ENCODE measurements at places on chromosomes 1 and 21. TPM values are rescaled to one million over a fixed set of nuclear protein-coding genes. Genes with fewer than 3 reads are reported as not detected.

DNA sequence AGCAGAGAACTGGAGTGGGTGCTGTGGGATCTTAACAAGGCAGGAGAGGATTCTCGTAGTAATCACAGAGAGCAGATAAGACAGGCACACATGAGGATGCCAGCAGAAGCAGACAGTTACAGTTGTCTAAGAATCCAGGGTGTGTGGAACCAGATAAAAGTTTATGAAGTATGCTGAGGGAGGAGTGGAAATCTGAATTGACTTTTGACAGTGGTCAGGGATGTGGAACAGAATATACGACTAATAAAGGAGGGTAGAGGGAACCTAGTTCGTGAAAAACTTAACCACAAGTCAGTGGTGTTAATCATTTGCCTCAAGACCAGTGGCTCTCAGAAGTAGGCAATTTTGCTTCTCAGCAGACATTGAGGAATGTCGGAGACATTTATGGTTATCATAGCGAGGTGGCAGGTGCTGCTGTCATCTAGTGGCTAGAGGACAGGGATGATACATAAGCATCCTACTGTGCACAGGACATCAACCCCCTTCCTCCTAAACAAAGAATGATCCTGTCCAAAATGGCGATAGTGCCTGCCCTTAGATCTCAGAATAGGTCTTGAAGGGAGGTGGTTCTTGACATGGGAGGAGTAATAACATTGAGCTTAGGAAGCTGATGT, 3.0 kb downstream of the LRRC8D start:
- no peak for DNase-seq

Gene ADGRB2
- 13.4 TPM for total RNA-seq

DNA sequence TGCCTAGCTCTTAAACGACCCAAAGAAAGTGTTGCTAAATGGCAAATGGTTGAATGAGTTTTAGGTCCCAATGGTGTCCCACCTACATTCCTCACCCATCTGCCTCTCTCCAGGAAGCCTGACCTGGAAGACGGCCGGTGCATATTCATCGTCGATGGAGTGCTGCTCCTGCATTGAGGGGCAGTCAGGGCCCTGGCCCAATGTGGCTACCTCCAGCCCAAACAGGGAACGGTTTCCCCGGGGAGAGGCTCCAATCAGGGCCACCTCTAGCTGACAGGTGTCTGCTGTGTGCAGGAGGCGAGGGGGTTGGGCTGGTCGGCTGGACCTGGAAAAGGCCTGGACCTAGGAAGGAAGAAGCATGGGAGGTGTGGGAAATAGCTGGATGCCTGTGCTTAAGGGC, 1.6 kb downstream of the GLMP start:
- no peak for DNase-seq

DNA sequence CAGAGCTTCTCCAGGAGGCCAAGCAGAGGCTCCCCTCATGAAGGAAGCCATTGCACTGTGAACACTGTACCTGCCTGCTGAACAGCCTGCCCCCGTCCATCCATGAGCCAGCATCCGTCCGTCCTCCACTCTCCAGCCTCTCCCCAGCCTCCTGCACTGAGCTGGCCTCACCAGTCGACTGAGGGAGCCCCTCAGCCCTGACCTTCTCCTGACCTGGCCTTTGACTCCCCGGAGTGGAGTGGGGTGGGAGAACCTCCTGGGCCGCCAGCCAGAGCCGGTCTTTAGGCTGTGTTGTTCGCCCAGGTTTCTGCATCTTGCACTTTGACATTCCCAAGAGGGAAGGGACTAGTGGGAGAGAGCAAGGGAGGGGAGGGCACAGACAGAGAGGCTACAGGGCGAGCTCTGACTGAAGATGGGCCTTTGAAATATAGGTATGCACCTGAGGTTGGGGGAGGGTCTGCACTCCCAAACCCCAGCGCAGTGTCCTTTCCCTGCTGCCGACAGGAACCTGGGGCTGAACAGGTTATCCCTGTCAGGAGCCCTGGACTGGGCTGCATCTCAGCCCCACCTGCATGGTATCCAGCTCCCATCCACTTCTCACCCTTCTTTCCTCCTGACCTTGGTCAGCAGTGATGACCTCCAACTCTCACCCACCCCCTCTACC, 19.1 kb downstream of the CSF1 start:
- DNase-seq = no peak

- peak; percentile 62 for DNase-seq
Observed at GRCh38 chr1:208183977-208184911, 59.9 kb downstream of the PLXNA2 start.

Gene SYTL1
- total RNA-seq = 12.8 TPM

- no peak for DNase-seq
Observed at GRCh38 chr1:198729195-198729863, 90.5 kb downstream of the PTPRC start.

- peak; percentile 50 for DNase-seq
Observed at GRCh38 chr21:27532076-27532475, 565.2 kb upstream of the ADAMTS5 start.
